ENCODE measurements at places on chromosomes 4 and X.

GRCh38 chrX:150543230-150544155 is 24.9 kb upstream of the MTM1 start:
- no peak for DNase-seq

GRCh38 chrX:9233141-9233540 is 199.2 kb upstream of the FAM9B start:
- DNase-seq = no peak

DNA sequence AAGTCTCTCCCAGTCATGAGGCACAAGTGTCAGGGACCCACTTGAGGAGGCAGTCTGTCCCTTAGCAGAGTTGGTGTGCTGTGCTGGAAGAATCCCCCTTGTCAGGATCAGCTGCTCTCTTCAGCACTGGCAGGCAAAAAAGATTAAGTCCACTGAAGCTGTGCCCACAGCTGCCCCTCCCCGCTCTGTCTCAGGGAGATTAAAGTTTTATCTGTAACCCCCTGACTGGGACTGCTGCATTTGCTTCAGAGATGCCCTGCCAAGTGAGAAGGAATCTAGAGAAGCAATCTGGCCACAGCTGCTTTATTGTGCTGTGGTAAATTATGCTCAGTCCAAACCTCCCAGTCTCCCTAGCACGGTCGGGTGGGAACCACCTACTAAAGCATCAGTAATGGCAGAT is 37.4 kb upstream of the HEPH start:
- no peak for DNase-seq

DNA sequence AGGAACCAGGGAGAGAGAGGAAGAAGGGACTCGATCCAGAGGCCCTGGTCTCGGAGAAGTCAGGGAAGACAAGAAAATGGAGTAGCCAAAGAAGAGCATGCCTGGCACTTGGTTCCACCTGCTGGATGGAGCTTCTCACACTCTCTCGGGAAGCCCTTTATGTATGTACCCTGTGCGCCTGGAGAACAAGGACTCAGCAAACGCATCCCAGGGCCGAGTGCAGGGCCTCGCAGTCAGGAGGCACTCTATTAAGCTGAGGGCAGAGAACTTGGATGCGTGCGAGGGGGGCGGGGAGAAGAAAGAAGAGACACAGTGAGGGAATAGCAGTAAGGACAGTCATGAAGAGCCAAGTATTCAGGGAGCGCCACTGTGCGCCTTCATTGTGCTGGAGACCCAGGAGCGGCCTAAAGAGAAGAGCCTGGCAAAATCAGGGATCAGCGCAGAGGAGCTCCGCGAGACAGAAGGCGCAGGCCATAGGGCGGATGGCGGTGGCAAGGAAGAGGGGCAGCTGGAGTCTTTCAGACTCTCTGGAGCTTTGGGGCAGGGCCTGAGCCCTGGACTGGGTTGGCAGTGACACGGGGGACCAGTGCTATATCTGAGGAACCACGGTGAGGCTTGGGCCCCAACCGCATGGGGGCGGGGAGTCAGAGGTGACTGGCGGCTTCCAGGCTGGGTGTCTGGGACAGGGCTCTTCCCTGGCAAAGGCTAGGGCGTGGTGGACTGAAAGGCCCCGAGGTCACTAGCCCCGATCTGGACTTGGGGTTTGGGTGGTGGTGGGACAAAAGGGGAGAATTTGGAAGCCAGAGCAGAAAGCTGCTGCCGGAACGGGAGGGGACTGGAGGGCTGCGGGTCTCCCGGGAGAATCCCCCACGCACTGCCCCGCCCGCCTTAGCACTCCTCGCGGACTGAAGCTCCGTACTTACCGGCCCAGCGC is 1.9 kb upstream of the SEPTIN6 start:
- no peak for DNase-seq

DNA sequence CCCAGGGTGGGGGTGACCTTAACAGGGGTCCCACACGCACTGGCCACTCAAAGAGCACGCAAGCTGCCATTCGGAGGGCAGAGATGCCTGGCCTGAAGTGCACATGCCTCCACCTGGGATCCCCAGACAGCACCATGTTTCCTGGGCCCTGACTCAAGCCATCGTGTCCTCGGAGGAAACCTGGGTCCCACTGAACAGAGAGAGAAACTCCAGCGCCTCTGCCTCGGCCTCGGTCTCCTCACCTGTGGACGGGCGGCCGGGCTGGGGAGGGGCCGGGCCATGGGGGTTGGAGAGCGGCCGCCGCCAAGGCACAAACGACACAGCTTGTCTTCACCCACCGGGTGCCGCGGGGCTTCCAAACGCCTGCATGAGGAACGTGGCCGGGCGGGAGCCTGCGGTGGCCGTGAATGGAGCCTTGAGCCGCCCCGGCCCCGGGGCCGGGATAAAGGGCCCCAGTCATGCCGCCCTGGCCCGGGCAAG is 30.0 kb upstream of the FGFR3 start:
- DNase-seq = no peak

DNA sequence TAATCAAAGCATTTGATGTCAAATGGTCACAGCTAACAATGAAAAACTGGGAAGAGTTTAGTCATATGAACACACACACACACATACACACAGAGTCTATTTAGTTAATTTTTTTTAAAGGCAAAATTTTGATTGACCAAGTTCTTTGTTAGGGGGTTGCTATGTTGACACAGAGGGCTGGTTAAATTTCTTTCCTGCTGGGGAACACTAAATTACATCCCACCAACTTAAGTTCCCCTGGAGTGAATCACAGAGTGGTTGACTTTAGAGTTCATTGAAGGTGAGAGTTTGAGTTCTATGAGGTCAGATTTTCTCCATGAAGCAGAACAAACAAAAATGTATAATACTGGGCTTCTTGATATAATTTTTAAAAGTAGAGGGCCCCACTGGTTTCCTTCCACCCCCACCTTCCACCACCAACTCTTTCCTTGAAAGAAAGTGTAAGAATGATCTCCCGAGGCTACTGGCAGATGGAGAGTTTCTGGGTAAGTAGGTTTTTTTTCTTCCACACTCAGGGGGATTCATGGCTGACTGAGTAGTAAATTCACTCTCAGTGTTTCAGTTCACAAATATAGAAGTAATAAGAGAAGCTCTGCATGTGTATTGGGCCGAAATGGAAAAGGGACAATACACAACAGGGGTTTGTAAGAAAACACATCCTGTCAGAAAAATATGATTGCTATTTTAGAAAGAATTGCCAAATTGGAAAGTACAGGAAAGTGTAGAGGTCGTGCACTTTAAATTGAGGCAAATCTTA is 917.0 kb upstream of the LCORL start:
- no peak for DNase-seq

DNA sequence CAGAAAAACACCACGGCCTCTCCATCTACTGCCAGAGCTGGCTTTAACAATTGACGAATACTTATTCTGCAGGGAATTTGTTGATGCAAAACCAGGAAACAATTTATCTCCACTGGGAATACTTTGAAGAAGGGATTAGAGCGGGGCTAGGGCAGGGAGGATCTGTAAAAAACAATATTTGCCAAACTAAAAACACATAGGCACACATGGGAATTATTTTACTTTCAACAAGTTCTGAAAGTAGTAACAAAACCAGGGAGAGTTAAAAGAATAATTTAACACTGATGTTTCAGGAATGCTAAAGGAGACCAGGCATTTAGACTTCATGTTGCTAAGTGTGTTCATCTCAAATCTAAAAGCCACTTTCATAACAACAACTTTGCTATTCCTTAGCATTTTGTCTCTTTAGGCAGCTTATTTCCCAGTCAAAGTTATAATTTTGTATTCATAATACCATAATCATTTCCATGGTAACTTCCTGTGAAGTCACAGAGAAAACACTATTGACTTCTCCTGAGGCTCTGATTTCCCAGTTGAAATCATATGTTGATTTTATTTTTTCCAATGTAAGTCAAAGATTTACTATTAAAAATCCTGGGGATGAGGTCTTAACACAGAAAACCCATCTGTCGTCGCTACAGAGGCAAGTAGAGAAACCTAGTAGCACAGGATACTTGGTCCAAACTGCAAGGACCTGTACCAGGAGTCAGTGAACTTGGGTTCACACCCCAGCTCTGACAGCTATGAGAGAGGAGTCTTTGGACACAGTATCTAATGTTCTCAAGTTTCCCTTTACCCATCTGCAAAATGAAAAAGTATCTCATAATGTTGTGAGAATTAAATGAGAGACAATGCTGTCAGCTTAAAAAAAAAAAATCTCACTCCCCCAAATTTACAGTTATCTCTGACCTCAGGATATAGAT is 69.3 kb downstream of the SH3RF1 start:
- DNase-seq = no peak

GRCh38 chr4:86414686-86415085 is 54.8 kb upstream of the MAPK10 start:
- no peak for DNase-seq

DNA sequence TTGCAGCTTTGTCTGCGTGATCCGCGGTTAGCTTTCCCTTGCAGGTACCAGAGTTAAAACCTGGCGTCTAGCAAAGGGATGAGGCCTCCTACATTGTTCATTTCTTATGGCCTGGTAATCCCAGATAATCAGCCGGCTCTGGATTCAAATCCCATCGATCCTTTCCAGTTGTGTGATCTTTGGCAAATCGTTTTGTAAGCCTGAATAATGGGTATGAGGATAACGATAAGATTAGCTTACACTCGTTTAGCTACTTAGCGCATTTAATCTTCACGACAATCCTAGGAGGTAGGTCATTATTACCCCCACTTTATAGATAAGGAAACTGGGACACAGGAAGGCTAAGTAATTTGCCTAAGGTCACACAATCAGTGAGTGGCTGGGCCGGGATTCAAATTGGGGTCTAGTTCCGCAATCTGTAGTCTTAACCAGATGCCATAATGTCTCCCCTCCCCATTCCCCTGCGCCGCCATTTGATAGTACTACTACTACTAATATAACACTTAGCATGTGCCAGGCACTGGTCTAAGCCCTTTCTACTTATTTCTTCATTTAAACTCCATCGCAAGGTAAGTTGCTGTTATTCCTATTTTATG is 1.7 kb upstream of the UBA1 start:
- DNase-seq = no peak

- no peak for DNase-seq
These were observed 73.4 kb downstream of the NBDY start for GRCh38 chrX:56802428-56802827.

- no peak for DNase-seq
These were observed 457.1 kb downstream of the MID1IP1 start for GRCh38 chrX:39258331-39258730.

GRCh38 chrX:28638775-28639174 is 51.5 kb downstream of the IL1RAPL1 start:
- DNase-seq = no peak

GRCh38 chrX:1430451-1430850 is 22.3 kb downstream of the ASMTL start:
- DNase-seq = no peak

DNA sequence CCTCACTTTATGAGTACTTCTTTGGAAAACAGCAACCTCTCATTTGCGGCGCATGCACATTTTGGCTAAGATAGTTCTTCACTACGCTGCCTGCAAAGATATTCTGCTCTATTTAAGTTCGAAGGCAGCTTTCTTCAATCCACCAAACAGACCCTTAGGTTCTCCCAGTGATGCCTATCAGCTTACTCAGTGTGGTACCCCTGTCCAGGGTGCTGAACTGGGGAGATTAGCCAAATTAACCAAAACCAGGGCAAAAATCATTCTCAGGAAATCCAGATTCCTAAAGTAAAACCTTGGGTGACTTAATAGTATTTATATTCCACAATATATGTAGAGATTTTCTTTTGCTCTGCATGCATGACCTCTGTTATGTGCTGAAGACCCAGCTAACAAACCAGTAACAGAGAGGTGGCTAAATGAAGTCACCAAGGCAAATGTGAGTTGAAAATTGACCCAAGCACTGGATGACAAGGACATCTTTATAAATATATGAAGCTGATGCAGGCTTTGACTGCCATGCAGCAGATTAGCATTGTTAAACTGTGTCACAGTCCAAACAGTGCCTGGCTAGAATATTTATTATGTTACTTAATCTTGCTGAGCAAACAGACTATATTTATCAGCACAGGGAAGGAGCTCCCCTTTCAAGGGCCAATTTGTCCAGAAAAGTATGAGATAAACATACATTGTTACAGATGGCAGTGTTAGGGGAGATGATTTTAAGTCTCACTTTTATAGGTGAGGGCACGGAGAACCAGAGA is 418.2 kb downstream of the STIM2 start:
- no peak for DNase-seq

GRCh38 chr4:102774254-102774653 is 13.5 kb upstream of the MANBA start:
- no peak for DNase-seq

DNA sequence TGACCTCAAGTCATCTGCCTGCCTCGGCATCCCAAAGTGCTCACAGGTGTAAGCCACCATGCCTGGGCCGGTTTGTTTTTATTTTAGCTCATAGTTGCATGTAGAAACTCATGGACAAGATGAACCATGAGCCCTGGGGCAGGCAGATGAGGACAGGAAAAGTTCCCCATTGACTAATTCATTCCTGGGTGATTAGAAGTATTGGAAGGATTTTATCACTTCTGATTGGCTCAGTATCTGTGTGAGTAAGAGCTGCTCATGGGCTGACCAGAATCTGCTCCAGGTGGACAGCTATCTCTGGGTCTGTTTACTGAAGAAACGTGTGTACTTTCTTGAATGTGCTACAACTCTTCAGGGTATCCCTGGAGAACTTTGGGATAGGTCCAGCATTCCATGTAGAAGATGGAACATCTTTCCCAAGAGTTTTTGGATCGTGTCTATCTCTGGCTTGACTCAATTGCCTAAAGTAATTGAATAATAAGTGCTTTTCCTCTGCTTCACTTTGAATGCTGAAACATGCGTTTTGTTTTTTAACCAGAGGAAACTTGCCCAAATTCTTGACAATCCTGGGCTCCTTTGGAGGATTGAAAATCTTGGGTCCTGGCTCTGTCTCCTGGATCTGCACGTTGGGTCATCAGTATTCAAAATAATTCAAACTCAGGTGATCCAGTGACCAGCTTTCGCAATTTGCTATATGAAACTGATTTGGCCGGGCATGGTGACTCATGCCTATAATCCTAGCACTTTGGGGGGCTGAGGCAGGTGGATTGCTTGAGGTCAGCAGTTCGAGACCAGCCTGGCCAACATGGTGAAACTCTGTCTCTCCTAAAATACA is 88.6 kb upstream of the DHRSX start:
- DNase-seq = no peak

DNA sequence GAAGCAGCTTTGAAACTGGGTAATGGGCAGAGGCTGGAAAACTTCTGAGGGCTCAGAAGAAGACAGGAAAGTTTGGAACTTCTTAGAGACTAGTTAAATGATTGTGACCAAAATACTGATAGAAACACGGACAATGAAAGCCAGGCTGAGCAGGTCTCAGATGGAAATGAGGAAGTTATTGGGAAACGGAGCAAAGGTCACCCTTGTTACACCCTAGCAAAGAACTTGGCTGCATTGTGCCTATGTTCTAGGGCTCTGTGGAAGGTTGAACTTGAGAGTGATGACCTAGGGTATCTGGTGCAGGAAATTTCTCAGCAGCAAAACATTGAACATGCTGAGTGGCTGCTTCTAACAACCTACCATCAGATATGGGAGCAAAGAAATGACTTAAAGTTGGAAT is 50.8 kb upstream of the FBXW7 start:
- DNase-seq = no peak

- DNase-seq = no peak
These were observed 167.5 kb downstream of the PALLD start for GRCh38 chr4:168664242-168664891.

Data from pons (tissue), 1 donor.